AG04449 (cell line): ENCODE measurements at places on chromosomes 2 and 18.

DNA sequence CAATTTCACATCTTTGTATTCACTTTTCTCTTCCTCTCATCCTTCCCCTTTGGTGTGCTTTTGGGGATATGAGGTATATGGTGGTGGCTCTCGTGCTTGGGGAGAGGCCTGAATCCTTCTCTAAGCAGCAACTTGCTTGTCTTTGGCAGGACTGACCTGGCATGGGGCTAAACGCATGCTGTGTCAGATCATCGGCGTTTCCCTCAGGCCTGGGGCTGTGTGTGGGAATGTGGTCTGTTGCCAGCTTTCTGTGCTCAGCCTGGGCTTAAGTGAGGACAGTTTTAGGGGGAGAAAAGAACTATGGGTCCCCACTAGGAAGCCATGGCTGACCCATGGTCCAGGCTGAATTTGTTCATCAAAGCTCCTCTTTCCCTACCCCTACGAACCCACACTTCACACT is 60.7 kb downstream of the TET3 start:
- DNase-seq: no peak

DNA sequence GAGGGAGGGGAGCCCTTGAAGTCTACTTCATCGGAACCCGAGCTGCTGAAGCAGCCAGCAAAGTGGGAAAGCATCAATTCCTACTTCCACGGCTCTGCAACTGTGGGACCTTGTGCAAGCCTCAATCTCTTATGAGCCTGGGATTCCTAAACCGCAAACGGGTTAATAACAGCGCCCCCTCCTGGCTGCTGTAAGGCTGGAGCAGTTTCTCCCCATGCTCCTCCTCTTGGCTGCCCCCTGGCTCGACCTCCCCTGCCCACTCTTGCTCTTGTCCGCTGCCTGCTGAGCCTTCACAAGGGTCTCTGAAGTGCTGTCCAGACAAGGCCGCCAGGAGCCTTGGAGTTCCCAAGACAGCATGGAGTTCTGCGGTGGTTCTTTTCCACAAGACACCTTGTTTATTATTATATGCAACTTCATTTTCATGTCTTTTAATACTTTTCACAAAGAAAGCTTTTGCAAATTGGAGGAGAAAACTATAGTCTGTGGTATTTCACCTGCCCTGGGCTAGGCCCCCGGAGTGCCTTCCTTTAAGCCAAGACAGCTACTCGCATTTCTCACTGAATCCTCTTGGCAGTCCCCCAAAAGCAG is 157.2 kb downstream of the DDX1 start:
- DNase-seq: no peak

GRCh38 chr2:220394433-220394832 is 767.0 kb downstream of the SLC4A3 start:
- DNase-seq: no peak

DNA sequence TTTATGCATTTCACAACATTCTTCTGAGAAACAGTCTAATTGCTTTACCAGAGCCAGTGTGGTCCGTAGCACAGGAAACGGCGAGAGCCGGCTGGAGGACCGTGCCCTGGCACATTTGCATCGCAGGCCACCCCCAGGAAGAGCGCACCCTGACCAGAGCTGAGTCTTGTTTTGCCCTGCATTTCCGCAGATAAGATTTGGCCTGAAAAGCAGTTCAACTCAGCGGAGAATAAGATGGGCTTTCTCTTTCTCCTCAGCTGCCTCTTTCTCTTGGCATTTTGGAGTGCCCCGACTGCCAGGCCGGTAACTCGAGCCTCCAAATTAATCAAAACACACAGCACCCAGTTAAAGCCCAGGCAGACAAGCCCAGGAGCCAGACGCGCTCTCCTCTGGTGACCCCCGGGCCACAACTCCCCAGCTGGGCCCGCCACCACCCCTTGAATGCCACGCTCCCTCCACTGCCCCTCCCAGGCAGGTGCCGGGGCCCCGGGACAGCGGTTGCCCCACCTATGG is 464 bp downstream of the COL4A4 start:
- no peak for DNase-seq

GRCh38 chr18:74139411-74139810 is 8.2 kb downstream of the FBXO15 start:
- no peak for DNase-seq

DNA sequence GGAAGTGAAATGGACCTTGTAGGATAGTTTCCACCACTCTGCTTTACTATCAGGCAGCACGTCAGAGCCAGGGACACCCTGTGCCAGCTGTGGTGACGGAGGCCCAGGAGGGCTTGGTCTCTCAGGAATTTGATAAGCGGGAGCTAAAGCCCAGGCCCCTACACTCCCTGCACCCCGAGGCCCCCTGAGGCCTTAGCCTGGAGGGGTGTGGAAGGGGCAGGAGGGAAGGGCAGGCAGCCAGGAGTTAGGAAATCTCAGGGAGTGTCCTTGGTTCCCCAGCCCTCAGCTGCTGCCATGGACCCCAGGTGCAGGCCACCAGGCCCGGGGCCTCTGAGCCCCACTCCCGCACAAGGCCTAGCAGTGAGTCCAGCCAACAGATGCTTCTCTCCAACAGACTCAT is 38.2 kb downstream of the PDIA6 start:
- DNase-seq: no peak

DNA sequence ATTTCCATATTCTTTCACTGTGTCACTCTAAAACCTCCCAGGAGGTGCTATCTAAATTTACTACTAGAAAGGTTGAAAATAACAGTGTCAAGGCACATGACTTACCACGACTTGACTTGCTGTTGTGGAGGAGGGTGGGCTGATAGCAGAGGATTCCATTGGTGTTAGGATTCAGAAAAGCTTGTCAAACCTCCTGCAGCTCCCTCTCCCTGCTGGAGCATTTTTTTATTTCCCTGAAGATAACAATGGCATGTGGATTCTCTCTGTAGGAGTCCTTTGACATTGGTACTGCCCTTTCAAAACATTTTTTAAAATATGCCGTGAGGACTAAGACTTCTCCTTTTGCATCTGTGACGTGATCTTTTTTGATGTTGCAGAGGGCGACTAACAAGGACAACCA is 696.9 kb upstream of the GYPC start:
- no peak for DNase-seq

GRCh38 chr2:169324581-169325260 is 37.6 kb downstream of the LRP2 start:
- DNase-seq: no peak

DNA sequence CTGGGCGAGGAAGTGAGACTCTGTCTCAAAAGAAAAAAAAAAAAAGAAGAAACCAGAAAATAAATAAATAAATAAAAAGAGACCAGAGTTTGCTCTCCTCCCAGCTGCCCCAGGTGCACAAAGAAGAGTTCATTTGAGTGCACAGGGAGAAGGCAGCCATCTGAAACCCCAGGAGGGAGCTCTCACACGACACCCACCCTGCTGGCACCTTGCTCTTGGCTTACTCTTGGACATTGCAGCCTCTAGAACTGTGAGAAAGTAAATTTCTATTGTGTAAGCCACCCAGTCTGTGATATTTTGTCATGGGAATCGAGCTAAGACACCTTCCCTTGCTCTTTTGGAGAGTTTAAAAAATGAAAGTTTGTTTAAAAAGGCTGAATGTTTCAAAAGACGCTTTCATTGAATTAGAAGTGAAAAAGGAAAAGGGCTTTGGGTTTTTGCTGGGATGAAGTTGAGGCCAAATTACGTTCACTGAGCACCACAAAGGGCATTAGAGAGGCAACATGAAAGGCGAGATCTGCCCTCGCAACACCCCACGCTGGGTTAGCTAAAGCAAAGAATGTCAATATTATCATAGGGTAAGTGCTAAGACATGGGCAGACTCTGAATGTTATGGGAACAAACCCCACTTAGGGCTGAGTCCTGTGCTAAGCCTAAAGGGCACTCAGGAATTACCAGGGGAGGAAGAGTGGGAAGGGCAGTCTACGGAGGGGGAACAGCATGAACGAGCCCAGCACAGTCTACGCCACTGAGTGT is 128.9 kb upstream of the RIOK3 start:
- DNase-seq: no peak

DNA sequence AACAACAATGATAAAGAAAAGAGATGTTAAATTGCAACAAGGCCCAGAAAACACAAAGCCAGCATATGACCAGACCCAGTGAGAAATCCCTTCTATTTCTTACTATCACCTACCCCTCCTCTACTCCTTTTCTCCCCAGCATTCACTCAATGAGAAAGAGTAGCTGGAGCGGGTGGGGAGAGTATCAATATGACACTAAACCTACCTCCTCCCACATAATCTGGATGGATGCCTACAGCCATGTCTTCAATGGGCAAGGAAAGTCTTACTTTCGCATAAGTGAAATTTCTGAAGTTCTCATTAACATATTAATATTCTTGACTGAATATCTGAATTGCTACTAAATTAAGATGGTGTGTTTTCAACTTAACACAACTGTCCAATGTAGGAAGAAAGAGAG is 78.2 kb downstream of the AFF3 start:
- DNase-seq: no peak

DNA sequence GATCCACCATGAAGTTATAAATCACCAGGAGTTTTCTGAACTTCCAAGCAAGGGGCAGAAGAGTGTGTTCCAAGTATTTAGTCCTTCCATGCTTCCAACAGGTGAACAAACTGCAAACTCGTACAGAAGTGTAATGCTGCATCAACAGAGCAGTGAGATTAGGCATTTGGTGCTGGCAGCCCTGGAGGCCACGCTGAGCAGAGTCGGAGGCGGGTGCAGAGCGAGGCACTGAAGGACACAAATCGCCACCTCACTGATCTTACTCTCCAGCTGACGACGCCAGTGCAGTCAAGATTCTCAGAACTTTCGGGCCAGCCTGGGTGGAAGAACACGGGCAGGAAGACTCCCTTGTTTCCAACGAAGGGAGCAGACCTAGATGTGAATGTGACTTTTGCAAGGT is 39.2 kb downstream of the SERPINE2 start:
- DNase-seq: no peak

- DNase-seq: no peak
These were observed 573.8 kb downstream of the TSN start for GRCh38 chr2:122329278-122329677.

- DNase-seq: no peak
These were observed 20.7 kb downstream of the BOK start for GRCh38 chr2:241579281-241579680.

DNA sequence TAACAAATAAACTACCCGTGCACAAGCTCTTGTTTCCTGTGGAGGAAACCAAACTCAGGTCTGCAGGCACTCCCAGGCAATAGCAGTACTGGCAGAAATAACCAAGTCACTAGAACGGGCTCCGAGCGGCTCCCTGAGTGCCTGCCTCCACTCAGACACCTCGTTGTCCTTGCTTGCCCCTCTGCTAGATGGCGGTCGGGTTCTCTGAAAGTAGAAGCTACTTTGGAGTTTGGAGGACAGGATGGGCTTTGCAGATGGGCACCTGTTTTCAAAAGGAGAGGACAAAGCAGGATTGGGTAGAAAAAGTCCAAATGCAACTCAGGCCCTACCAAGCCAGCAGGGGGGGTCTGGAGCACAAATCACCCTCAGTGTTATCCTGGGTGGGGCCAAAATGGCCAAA is 136.4 kb downstream of the LRRC30 start:
- no peak for DNase-seq

DNA sequence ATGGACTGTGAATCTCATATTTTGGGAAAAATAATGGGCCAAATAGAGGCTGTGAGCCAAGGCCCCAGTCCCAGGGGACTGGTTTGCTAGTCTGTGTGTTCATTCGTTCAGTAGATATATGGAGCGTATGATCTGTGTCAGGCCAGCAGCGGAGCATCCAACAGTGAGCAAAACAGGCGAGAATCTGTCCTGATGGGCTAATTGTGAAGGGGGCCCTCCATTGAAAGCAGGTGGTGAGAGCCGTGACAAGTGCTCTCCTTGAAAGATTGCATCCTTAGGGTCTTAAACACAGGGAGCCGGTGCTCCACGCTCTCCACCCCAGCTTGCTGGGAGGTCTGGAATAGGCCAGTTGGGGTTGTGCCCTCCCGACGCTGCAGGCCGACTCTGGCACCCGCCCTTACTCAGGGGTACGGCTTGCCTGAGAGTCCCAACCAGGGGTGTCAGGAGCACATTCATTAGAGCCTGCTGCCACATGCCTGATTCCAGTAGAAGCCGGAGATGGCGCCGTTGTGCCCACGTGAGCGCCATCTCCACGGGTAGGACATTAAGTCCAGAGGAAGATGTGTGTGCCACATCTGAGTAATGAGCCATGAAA is 213.3 kb downstream of the SH3RF3 start:
- DNase-seq: no peak

GRCh38 chr18:34744569-34744968 is 34.5 kb downstream of the DTNA start:
- DNase-seq: no peak

DNA sequence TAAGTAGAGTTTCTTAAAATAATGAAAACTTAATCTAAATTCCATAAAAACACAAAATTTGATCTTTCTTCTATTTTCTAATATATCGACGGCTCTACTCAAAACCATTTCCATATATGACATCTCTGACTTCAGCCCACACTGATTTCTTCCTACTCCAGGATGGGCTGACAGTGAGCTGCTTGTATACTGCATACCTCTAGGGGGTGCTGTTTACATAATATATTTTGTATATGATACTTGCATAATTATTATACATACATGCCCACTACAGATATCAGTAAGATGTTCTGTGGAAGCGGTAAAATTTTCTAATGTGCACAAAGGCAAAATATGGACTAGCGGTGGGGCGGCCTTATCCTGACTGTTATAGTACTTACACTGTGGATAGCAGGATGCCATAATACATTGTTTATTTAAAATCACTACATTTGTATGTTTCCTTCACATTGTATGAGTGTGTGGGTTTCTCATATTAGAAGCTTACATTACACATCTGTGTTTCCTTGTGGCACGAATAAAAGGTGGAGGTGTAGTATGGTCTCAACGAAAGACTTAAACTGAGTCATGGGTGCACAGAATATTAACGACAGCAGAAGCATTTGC is 66.1 kb upstream of the NXPH2 start:
- no peak for DNase-seq

DNA sequence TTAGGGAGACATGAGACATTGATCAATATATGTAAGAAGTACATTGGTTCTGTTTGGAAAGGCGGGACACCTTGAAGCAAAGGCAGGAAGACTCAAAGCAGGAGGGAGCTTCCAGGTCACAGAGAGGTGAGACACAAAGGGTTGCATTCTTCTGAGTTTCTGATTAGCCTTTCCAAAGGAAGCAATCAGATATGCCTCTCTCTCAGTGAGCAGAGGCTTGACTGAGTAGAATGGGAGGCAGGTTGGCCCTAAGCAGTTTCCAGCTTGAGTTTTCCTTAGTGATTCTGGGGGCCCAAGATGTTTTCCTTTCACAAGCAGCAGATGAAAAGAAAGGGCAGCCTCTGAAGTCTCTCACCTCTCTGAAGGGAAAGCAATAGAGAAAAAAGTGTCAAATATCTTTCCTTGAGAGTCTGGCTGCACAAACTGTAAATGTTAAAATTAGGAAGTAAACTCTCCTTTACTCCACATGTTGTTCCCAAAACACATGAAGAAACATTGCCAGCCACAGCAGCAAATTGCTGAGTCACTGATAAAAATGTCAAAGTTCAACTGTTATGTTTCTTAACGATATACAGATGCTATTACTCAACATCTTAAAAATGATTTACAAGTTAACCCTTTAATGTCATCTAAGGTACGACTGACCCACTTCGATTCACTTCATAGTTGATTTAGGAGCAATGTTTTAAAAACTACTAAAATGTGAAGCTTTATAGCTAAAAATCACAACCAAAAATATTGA is 40.3 kb downstream of the CYB5A start:
- DNase-seq: no peak

- no peak for DNase-seq
These were observed 16.6 kb downstream of the ADCY3 start for GRCh38 chr2:24903161-24904103.

GRCh38 chr2:58127111-58127510 is 80.5 kb downstream of the VRK2 start:
- DNase-seq: no peak
